Tracheal epithelial cell (primary cell): ENCODE measurements at places on chromosomes 2 and 18. TPM values are rescaled to one million over a fixed set of nuclear protein-coding genes. Genes with fewer than 3 reads are reported as not detected.

Gene LRP2
- under 0.01 TPM in 1 of 2 replicates, not detected in the other for total RNA-seq

Gene HOXD4
- total RNA-seq: 1.2 TPM in 1 of 2 replicates, not detected in the other

Gene OTOS
- not detected in 2 replicates for total RNA-seq

Gene CCDC74B
- total RNA-seq: 1.4 and 2.3 TPM in 2 replicates

Gene SNORC
- 0.24 and 1.3 TPM in 2 replicates for total RNA-seq

Gene AP1S3
- total RNA-seq: 51.8 and 69.5 TPM in 2 replicates

Gene CCT4
- total RNA-seq: 224 and 227 TPM in 2 replicates

Gene LYPD6
- 0.43 and 1.7 TPM in 2 replicates for total RNA-seq

Gene ANKRD30B
- total RNA-seq: not detected in 2 replicates

Gene NPHP1
- 1.2 and 3.4 TPM in 2 replicates for total RNA-seq

Gene NR4A2
- 0.24 and 0.43 TPM in 2 replicates for total RNA-seq

Gene FN1
- 78.0 and 4,192 TPM in 2 replicates for total RNA-seq

Gene AQP12B
- not detected in 2 replicates for total RNA-seq

Gene BUB1
- total RNA-seq: 1.3 and 6.5 TPM in 2 replicates

Gene GALR1
- not detected in 2 replicates for total RNA-seq

Gene AQP12A
- not detected in 2 replicates for total RNA-seq

Gene FAHD2B
- 7.5 and 11.3 TPM in 2 replicates for total RNA-seq

Gene PMAIP1
- total RNA-seq: 23.9 and 45.5 TPM in 2 replicates

Gene PROC
- 1.2 TPM in 1 of 2 replicates, not detected in the other for total RNA-seq

Gene POTEI
- total RNA-seq: not detected in 2 replicates

Gene DQX1
- 2.8 and 4.6 TPM in 2 replicates for total RNA-seq

Gene PRKAG3
- not detected in 2 replicates for total RNA-seq

Gene DSC2
- total RNA-seq: 65.4 and 69.6 TPM in 2 replicates

Gene ANKAR
- 1.7 and 2.4 TPM in 2 replicates for total RNA-seq

Gene AMER3
- total RNA-seq: not detected in 2 replicates

Gene RNF152
- 31.6 and 35.8 TPM in 2 replicates for total RNA-seq

Gene FAM136A
- total RNA-seq: 19.6 and 28.9 TPM in 2 replicates

Gene SERPINB11
- not detected in 2 replicates for total RNA-seq

Gene BOLL
- total RNA-seq: not detected in 2 replicates

Gene MRPL30
- 34.5 and 37.1 TPM in 2 replicates for total RNA-seq

Gene C2orf78
- total RNA-seq: not detected in 2 replicates

Gene RAD51AP2
- 0.21 and 0.24 TPM in 2 replicates for total RNA-seq

Gene AGXT
- total RNA-seq: not detected in 2 replicates

Gene IL36RN
- total RNA-seq: 1.1 and 8.4 TPM in 2 replicates

Gene PDCL3
- total RNA-seq: 13.9 and 20.5 TPM in 2 replicates

Gene UGT1A9
- total RNA-seq: 21.4 TPM in 1 of 2 replicates, not detected in the other

Gene ASTL
- not detected in 2 replicates for total RNA-seq

Gene LRATD1
- 16.6 and 41.6 TPM in 2 replicates for total RNA-seq

Gene SLC35F6
- total RNA-seq: 25.6 and 34.5 TPM in 2 replicates

Gene NEU2
- not detected in 2 replicates for total RNA-seq

Gene LINC00305
- not detected in 2 replicates for total RNA-seq
